ENCODE measurements at places on chromosomes 3 and 15.

DNA sequence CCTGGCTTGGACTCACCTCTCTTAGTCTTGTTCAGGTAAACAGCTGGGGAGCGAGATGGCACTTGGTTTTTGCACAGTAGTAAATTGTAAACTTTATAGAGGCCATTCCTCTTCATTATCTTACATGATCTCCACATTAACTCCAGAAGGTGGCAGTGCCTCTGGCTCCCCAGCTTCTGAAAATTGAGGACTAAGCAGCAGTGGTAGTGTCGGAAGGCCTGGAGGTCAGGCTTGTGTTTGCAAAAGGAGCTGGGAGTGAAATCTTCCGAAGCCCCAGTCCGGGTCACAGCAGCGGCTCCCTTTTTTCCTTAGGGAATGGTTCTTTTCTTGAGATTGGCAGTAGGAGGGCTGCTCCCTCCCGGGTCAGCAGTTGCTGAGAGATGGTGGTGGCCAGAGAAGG is 85.7 kb downstream of the FNDC3B start:
- DNase-seq: no peak

DNA sequence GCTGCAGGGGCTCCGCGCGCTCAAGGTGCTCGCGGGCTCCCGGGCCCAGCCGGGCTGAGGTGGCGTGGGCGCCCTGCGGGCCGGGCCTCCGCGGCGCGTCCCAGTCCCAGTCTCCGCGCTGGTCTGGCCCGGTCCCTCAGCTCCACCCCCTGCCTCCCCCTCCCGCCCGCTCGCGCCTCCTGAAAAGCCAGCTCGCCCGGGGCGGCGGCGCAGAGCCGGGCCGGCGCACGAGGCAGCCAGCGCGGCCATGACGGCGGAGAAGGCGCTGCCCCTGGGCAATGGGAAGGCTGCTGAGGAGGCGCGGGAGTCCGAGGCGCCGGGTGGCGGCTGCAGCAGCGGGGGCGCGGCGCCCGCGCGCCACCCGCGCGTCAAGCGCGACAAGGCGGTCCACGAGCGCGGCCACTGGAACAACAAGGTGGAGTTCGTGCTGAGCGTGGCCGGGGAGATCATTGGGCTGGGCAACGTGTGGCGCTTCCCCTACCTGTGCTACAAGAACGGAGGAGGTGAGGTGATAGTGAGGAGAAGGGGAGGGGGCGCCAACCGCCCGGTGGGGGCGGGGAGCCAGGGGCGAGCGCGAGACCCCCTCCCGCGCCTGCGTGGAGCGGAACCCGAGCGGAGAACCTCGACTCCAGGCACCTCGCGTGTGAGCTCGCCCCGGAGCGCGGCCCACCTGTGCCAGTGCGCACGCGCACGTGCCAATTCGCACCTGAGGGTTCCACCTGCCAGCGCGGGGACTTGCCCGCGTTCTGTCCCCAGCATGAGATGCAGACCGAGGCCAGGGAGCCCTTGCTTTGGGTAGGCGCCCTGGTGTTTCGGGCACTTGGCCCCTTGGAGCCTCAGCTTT is at the start of gene SLC6A11:
Gene SLC6A11 (plus strand): TSS at position 210 of the 844 bp plus-strand sequence. CDS start 38 bp downstream, at position 248.
- DNase-seq: no peak

DNA sequence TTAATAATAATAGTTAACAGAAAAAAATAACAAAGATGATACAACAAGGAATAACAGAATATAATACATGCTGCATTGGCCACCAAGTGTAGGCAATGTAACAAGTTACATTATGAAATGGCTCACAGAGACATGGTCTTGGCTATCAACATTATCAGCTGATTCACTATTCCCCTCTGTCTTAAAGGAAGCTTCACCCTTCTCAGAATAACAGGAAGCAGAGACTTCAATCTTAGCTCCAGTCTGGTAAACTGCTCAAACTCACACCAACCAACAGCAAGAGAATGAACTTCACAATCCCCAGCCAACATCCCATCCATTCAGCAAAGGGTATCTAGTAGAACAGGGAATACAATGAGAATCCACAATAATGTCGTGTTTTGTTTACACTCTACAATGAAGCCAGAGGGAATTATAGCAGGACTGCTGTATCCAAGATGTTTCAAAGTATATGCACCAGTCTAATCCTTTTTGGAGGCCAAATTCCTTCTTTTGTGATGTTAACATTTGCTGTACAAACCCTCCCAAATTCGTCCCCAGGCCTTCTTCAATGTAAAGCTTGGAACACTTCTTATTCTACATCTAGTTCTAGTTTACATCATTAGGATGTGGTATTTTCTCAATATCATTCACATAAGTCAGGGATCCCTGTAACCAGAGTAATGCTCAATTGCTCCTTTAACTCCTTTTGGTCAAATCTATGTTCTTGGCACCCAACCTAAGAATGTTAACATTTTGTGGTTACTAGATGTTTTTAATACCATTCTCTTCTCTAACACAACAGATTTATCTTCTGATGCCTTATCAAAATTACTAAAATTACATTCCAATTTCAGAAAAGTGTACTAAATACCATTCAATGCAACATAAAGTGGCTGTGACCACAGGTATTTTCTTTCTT is 52.4 kb upstream of the CMSS1 start:
- no peak for DNase-seq

GRCh38 chr3:34683851-34684250 is 885.4 kb downstream of the PDCD6IP start:
- DNase-seq: no peak

- DNase-seq: no peak
Measured at GRCh38 chr3:42071904-42072812, 19.0 kb upstream of the TRAK1 start.

DNA sequence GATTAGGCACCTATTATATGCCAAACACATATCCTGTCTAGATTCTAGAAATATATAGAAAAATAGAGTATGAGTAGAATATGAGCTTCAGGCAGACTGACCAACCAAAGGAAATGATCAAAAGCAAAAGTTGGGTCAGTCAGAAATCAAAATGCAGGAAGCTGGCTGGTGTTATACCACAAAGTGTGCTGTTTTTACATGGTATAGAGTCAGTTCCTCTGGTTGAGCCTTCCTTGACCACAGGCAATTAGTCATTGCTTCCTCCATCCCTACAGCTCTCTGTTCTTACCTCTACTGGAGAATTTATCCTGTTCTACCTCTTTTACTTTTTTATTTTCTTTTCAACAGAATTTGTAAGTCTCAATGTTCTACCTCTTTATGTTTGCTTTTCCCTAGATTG is 149.8 kb downstream of the TMCO5A start:
- DNase-seq: no peak

DNA sequence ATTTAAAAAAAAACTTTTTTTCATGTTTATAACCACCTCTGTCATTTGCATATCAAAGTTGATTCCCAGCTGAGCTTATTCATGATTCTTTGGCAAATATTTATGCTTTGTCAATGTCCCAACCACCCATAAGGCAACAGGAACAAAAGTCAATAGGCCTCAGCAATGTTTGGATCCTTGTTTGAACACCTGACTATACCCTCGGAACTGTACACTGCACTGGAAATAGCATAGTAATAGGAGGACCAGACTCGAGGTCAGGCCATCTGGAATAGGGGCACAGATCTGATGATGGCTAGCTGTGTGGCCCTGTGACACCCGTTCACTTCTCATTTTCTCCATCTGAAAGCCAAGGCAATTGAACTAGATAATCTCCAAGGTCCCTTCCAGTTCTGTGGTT is 301.7 kb upstream of the ATP11B start:
- no peak for DNase-seq

- DNase-seq: peak; percentile 43
Measured at GRCh38 chr3:155745795-155746550, 1.1 kb upstream of the PLCH1 start.

- DNase-seq: no peak
Measured at GRCh38 chr3:134918441-134918840, 123.4 kb downstream of the EPHB1 start.

GRCh38 chr3:32510075-32510724 is 7.5 kb upstream of the CMTM6 start:
- DNase-seq: no peak

GRCh38 chr15:80830677-80831076 is 51.5 kb downstream of the CEMIP start:
- DNase-seq: no peak

- DNase-seq: no peak
Measured at GRCh38 chr3:69542089-69542804, 156.4 kb upstream of the FRMD4B start.

DNA sequence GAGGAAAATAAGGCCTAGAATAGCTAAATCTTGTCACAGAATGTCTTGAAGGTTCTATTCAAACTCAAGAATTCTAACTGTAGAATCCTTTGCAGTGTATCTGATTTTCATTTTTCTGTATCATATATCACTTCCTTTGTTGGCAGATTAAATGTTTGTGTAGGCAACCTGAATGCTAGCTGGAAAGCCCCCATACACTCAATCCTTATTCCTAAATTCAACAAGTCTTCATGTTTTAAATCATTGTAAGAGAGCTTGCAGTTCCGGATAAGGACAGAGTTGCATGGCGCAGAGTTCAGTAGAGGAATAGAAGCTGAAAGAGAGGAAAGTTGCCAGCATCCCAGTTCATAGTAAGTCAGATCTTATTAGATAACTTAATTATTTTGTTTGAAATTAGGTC is 242.0 kb upstream of the SEMA6D start:
- DNase-seq: no peak

- DNase-seq: no peak
Measured at GRCh38 chr3:190495796-190496195, 18.1 kb upstream of the IL1RAP start.

All from NCI-H187 treated with DMSO at 0.1 percent for 48 hours (cell line).